ENCODE measurements at places on chromosomes 1 and 21.

DNA sequence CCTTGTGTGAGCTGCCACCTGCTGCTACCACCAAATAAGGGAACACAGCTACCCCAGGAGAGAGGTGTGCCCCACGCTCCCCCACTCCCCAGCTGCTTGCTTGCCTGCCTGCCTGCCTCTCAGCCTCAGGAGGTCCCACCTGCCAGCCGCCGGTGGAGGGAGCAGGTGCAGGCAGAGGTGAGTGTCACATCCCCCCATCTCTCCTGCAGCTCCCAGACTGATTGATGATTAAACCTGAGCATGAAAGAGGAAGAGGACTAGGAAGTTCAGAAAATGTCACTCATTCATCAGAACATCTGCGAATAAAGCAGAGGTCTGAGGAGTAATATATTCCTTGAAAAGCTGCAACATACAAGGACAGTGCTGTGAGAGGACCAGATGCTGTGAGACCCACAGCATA lies 58.6 kb upstream of the HIVEP3 start:
- DNase-seq: no peak

DNA sequence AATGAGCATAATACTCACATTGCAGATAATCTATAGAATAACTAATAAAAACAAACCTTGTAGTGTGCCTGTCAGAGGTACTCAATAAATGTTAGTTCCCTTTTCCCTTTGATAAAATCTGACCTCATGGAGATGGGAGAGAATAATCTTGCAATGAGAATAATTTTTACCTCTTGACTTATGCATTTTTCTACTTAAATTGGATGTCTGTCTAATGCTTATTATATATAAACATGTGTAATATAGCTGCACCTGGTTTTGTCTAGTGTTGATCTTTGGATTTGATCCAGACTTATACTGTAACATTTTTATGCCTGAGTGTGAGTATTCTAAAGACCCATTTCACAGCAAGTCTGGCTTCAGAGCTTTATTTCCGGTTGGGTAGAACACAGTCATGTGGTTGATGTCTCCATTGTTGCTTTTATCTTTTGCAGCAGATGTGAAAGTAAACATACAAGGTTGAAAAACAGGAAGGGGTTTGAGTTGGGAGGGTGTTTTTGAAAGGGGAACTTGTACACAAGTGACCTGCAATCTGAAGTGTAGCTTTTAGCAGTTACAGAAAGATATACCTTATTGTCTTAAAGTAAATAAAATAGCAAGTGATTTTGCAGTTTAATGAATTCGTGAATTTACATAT lies 12.4 kb downstream of the EPB41 start:
- no peak for DNase-seq

- DNase-seq: no peak
Measured at GRCh38 chr1:16286122-16286521, 49.1 kb upstream of the CPLANE2 start.

DNA sequence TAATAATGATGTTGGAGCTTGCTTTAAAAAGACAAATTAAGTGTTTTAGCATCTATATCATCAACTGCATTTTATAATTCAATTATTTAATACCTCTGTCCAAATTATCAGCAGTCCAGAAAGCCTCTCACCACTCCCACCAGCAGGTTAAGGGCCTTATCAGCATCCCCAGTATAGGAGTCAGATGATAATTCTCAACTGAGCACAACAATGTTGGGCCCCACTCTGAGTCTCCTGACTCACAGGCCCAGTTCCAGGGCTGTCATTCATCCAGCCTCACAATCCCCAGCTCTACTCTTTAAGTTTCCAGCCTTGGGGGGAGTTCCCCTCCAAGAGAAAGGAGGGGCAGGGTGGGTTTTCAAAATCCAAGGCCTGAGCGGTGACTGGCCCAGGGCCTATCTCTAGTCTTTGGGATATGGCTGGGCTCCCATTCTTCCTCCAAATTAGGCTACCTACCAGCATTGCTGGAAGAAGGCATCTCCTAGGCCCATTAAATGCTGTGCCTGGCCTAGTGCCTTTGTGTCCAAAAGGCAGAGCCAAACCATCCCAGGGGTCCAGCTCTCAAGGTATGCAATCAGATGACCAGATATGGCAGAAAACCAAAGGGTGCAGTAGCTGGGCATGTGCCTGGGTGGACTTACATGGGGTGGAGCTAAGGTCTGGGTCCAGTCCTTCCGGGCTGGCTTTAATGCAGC lies 134.1 kb downstream of the GLUL start:
- DNase-seq: no peak

DNA sequence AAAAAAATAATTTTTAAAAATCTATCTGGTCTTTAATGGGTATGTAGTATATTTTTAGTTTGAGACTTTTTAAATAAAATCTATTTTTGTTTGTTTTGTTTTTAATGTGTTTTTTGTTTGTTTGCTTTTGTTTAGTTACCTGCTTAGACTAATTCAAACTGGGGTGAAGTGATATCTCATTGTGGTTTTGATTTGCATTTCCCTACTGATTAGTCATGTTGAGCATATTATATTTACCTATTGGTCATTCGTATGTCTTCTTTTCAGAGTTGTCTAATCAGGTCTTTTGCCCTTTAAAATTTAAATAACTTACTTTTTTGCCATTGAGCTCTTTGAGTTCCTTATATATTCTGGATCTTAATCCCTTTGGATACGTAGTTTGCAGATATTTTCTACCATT lies 20.3 kb downstream of the CD1B start:
- DNase-seq: no peak

DNA sequence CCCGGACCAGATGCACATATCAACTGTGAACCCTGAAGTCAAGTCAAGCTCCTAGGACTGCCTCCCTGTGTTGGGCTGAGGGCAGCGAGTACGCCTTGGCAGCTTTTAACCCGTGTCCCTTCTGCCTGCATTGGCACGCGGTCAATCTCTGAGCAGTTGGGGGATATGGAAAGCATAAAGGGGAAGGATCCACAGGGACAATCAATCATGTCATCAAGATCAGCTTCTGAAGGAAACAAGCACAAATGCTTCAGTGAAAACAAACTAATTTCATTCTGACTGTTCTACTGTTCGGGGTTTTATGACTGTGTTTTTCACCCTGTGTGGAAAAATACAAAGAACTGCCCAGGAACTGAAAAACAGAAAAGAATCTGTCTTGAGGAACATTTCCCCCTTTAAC lies 106.2 kb downstream of the RUNX1 start:
- no peak for DNase-seq

DNA sequence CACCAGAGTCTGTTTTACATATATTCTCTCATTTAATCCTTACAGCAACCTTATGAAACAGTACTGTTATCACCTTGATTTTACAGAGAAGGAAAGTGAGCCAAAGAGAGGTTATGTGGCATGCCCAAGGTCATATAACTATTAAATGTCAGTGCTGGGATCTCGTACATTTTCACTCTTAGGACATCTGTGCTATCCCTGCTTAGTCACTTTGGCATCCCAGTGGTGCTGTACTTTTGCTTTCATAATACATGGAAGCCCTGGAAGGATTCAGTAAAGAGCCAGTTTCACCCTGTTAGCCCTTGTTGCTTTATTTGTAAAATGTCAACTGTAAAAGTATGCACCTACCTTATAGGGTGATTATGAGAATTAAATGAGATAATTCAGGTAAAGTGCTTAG lies 104.4 kb downstream of the NFIA start:
- no peak for DNase-seq

- DNase-seq: no peak
Measured at GRCh38 chr1:202274611-202275010, 67.1 kb downstream of the UBE2T start.

DNA sequence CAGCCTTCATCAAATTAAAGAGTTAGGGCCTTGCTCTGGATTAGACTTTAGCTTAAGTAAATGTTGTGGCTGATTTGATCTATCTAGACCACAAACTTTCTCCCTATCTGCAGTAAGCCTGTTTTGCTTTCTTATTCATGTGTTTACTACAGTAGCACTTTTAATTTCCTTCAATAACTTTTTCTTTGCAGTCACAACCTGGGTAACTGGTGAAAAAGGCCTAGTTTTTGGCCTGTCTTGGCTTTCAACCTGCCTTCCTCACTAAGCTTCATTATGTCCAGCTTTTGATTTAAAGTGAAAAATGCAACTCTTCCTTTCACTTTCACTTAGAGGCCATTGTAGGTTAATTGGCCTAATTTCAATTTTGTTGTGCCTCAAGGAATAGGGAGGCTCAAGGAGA lies 12.5 kb upstream of the LPGAT1 start:
- DNase-seq: no peak

DNA sequence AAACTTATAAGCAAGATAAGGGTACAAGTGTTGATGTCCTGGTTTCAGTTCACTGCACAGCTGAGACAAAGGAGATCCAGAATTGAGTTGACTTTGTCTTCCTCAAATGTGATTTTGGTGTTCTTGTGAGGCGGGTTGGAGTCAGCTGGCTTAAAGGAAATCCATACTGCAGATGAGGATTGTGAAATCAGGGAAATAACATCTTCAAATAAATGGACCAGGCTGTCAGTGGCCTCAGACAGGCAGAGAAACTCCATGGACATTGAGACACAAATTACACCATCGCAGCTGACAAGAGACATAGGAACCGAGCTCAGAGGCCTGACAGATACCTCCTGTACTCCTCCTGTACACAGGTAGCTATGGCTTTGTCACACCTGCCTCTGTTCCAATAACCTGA lies 27.0 kb upstream of the REG4 start:
- DNase-seq: no peak

GRCh38 chr1:106768501-106768900 lies 288.0 kb upstream of the PRMT6 start:
- no peak for DNase-seq

- no peak for DNase-seq
Measured at GRCh38 chr1:229068270-229068987, 202.5 kb upstream of the RAB4A start.

- no peak for DNase-seq
Measured at GRCh38 chr21:46404306-46404705, 54.4 kb upstream of the DIP2A start.

DNA sequence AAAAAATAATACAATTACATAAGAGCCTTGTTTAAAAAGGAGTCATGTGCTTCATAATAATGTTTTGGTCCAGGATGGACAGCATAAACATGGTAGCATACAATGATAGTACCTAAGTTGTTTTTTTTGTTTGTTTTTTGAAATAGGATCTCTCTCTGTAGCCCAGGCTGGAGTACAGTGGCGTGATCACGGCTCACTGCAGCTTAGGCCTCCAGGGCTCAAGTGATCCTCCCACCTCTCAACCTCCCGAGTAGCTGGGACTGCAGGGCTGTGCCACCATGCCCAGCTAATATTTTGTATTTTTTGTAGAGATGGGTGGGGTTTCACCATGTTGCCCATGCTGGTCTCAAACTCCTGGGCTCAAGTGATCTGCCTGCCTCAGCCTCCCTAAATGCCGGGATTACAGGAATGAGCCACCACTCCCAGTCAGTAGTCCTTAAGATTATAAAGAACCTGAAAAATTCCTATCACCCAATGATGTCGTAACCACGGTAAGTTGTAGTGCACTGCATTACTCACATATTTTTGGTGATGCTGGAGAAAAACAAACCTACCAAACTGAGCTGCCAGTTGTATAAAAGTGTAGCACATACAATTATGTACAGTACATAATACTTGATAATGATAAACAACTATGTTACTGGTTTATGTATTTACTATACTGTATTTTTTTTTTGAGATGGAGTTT lies 22.4 kb upstream of the RCOR3 start:
- no peak for DNase-seq

DNA sequence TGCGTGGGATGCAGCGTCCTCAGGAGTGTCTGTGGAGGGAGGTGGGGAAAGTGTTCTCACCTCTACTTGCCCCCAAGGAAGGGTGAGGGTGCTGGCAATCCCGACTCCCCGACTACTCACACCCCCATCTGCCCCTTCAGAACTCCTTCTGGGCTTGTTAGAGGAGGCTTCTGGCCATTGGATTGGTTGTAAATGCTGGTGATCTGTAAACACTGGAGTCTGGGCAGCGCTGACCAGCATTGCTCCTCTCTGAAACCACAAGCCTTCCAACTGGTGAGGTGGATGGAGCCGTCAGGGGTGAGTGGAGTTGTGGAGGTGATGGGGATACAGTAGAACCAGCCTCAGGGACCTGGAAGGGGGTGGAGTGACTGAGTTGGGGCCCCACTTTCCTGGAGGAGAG lies 59.3 kb downstream of the NKAIN1 start:
- no peak for DNase-seq

- no peak for DNase-seq
Measured at GRCh38 chr1:53629101-53629691, 109.8 kb downstream of the GLIS1 start.

DNA sequence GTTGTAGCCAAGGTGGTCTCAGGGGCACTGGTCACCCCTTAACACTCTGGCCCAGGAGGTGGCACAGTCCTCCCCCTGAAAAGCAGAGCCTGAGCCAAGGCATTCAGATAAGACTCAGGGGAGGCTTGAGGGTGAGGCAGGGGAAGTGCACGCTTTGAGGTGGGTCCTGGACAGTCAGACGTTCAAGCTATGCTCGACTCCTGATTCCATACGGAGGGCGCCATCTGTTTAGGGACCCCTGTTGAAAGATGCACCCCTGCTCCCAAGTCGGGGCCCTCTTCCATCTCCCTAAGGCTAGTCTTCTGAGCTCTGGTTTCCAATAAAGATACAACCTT lies 12.9 kb upstream of the CHI3L1 start:
- no peak for DNase-seq

- no peak for DNase-seq
Measured at GRCh38 chr1:228830185-228830953, 95.1 kb downstream of the RHOU start.

GRCh38 chr1:241413386-241413785 lies 56.4 kb upstream of the RGS7 start:
- no peak for DNase-seq

- DNase-seq: no peak
Measured at GRCh38 chr1:181396811-181397210, 86.5 kb upstream of the CACNA1E start.

GRCh38 chr1:204923201-204923600 lies 52.5 kb downstream of the NFASC start:
- DNase-seq: no peak

- no peak for DNase-seq
Measured at GRCh38 chr1:62444701-62445100, 7.9 kb downstream of the USP1 start.

- DNase-seq: no peak
Measured at GRCh38 chr1:97895278-97895677, 25.6 kb downstream of the DPYD start.

DNA sequence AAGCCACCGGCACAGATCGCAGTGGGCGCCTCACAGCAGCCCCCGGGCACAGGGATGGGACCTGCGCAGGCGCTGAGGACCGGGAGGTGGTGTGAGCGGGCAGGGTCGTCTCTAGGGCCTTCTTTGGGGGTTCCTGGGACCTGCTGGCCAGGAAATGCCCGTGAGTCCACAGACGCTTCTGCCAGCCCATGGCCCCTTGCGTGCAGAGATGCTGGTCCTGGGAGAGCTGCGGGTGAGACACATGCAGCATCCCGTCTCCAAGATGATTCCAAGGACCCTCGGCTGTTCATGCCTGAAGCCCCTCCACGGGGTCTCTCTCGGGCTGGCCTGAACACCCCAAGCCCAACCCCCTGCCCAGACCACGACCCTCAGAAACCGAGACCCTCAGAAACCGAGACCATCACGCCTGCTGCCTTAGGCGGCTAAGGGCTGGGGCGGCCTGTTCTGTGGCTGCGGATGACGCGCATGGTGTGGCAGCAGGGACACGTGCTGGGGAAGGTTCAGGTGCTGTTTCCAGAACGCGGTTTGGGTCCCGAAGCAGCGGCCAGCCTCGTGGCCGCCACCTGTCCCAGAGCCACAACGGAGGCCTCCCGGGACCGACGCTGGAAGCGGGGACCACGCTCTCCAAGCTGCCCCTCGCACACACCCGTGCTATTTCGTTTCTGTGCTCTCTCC lies 23.0 kb downstream of the CFAP74 start:
- DNase-seq: no peak
